NCI-H1105 (cell line): ENCODE measurements at places on chromosomes 2 and 18.

DNA sequence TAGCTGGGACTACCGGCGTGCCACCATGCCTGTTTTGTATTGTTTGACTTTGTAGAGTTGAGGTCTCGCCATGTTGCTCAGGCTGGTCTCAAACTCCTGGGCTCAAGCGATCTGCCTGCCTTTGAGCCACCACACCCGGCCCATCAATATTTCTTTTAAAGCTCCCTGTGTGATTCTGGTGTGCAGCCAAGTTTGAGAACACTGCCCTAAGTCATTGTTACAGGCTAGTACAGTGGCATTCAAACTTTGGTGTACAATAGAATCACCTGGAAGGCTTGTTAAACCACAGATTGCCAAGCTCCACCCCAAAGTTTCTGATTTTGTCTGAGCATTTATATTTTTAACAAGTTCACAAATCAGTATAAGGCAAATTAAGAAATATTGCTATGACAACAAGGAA is 99.9 kb downstream of the RBBP8 start:
- DNase-seq: no peak

DNA sequence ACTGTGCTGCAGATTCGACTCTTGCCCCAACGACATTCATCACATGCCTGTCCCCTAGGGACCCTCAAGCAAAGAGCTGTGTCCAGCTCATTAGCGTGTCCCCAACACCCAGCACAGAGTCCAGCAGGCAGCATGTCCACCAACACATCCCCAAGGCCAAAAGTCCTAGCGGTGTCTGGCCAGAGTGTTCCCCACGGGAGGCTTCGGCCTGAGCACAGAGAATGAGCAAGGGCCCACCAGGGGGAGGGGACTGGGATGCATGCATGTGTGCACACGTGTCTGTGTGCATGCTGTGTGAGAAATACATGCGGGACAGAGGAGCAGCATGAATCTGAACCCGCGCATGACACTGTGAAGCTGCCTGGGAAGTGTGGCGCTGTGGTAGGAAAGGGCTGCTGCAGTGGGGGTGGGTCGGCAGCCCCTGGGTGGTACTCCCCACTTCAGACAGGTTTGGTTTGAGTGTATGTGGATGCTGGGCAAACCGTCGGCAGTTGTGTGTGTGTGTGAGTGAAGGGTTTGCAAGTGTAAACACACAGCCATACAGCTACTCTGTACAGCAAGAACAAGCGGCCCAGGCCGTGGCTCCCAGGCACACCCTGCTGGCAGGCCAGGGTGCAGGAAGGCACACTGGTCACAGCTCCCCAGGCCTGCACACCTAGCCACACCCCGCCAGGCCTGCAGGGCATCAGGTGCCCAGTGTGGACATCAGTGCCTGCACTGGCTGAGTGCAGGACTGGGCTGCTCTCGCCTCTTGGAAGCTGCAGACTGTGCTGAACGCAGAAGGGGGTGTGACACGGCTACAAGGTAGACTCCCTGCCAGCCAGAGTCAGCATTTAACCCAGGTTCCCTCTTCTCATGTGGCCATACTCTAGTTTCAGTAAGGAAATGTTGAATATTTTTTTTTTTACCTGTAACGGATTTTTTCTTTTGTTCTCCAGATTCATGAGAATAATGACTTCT is 19.5 kb upstream of the HES6 start:
- no peak for DNase-seq

DNA sequence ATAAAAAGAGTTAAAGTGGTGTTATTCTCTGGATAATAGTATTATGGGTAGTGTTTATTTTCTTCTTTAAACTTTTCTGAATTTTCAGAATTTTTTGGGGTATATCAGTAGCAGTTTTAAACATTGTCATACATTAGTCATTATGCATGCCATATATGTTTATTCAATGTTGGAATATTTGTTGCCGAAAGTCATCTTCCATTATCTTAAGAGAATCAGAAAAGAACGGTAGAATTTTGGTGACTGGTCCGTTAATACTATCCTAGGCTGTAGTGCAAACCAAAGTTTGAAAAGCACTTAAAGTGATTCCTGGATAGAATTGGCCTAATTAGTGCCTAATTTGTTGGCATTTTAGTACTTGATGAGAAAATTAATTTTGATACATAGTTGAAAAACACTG is 244.1 kb downstream of the PHLPP1 start:
- no peak for DNase-seq

GRCh38 chr2:176493909-176494308 is 224.7 kb downstream of the MTX2 start:
- no peak for DNase-seq
